ENCODE measurements at places on chromosomes 5 and 9.
A peak's percentile ranks its signal among the peaks of the same experiment; 100 is the strongest.

DNA sequence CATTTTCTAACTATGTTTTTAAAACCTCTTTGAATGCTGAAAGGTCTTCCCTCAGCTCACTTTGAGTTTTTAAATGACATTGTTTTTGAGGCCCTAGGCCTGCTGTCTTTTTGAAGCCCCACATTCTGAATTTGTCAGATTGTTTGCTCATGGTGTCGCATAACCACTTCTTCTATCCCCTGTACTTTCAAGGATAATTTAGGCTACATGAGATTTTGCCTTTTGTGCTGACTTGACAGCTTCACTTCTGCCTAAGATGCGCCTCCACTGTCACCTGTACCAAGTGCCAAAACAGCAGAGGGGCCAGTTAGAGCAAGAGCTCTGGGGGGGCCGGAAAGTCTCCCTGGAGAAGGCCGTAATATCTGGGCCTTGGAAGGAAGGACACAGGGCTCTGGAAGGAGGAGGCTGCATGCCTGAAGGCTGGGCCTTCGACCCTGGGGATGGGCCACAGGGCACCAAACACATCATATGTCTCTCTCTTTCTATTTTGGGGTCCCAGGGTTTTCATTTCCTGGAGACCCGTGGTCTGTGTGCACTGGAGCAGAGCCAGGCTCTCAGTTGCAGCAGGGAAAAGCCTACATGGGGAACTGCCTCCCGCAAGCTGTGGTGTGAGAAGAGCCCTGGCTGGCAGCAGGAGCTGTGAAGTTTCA, 49.1 kb downstream of the NDST1 start:
- DNase-seq, result no peak

GRCh38 chr5:73292816-73293459, 119.9 kb downstream of the TMEM174 start:
- no peak for DNase-seq

GRCh38 chr9:89224633-89225032, 46.0 kb upstream of the SHC3 start:
- no peak for DNase-seq

GRCh38 chr5:57754616-57755015, 272.0 kb upstream of the ACTBL2 start:
- DNase-seq, result no peak

DNA sequence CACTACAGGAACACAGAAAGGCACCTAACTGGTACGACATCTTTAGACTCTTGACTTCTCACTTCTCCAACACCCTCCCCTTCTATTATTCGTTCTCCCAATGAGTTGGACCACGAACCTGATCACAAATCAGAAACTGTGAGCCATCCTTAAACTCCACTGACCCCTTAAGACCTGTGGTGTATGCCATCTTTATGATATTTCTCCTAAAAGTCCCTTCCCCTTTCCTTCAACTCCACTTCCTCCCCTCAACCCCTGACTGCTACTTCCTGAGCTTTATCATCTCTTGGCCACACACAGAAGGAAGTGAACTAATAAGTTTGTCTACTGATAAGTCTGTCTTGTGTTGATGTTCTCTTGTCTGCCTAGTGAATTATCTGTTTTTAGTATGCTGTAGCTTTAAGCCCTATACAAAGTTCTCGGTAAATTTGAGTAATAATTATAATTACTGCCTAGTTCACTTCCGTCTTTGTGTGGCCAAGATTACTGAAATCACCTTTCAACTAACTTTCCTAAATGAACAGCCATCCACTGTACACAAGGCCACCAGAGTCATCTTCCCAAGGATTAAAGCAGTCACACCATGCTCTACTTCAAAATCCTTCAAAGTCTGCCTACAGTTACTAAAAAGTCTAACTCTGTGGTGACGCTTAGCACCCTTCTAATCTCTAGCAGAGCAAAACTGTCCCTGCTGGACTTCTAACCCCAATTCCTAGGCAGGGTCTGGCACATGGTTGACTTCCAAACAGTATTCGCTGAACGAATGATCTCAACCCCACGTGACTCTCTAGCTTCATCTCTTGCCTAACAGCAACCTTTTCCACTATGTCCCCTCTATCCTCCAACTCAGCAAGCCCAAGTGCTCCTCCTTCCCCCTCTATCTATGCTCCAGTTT, 23.2 kb downstream of the ELOVL7 start:
- DNase-seq, result no peak

DNA sequence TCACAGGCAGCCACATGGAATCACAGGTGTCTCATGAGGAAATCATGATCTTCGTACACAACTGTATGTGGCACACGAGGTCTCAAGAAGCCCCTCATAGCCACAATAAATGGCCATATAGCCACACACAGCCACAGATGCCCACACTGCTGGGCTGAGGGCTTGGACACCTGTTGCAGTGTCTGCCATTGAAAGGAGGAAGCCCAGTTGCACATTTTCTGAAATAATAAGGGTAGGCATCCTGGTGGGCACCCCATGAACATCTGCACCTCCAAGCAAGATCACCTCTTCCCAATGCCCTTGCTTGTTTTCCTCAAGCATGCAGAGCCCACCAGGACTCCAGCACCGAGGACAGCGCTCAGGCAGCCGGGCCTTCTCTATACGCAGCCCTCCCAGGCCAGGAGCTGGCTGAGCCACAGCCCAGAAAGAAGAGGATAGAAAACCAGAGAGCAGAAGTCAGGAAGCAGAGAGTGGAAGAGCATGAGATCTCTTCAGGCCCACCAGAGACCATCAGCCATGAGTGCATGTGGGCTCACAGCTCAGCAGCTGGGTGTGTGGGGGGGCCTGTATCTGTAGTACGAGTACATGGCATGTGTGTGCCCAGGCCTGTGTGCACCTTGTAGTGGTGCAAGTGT, 1.0 kb upstream of the ACSL6 start:
- DNase-seq, result no peak

DNA sequence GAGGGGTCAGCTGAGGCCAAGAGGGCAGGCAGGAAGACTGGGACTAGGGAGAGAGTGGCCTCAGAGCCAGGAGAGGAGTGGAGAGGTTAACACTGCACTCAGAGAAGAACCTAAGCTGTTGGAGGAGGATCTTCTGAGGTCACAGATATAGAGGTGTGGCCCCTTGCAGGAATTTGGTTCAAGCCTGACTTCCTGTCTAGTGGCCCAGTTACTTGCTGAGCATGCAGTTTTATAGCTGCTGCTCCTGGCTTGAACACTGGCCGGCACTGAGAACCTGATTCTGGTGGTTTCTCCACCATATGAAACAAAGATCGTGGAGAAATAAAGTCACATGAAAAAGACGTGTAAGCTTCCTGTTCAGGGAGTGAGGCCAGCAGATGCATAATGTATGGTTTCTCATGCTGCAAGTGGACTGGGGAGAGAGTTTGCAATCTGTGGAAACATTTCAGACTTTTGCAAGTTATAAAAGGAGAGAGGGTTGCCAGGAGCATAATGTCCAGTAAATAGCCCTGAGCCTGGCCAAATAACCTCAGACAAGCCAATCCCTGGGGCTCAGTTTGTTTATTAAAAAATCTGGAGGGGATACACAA, 82.6 kb downstream of the GALNT10 start:
- no peak for DNase-seq

DNA sequence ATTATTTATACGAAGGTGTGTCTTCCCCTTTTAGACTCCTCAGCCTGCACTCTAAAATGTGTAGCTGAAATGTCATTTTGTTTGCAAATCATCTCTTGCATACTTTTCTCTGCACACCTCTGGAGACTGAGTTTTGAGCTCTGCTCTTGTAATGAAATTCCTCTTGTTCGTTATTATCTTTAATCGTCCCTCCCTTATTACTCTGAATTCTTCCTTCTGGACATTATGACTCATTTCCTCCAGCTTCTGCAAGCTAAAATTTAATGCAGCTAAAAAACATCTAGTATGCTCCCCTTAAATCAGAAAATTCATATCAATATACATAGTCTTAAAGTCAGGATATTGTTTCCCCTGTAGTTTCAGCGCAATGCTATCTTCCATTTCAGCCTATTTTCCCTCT, 13.5 kb downstream of the ISL1 start:
- no peak for DNase-seq

GRCh38 chr9:93585695-93586094, 9.3 kb downstream of the PHF2 start:
- no peak for DNase-seq

DNA sequence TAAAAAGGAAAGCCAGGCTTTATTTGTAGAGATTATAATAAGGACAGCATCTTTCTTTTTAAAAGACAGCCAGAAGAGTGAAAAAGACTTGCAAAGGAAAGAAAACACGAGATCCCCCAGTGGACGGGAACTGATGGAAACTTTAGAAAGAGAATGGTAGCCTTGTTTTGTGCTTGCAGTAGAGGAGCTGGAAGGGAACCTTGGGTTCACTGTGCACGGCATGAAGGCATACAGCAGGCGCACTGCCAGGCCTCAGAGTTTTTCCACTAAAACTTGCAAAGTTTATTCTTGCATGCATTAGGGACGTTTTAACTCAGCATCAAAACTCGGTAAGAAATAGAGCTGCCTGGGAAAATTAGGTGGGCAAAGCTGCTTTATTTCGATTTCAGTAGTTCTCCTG, 248.6 kb downstream of the IRX1 start:
- DNase-seq, result no peak

DNA sequence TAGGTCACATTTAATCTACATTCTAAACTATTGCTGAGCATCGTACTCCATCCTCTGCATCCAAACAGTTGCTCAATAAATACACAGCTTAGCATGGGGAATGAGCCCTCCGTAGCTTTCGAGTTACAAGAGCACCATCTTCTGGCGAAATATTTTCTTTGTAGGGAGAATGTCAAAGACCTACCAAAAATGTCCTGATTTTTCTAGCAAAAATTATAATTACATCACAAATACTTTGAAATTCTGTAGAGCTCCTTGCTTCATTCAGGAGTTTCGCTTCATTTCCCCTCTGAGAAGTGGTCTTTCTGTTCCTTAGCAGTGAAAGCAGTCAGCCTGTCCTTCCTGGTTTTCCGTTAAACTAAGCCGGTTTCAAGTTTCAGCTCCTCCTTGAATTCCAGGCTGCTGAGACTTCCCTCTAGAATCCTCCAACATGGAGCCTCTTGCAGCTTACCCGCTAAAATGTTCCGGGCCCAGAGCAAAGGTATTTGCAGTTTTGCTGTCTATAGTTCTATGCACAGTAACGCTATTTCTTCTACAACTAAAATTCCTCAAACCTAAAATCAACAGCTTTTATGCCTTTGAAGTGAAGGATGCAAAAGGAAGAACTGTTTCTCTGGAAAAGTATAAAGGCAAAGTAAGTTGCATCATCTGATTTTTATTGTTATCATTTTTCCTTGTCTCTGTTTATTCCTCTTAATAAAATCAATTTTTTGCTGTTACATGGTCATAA, at the start of gene GPX8:
Gene GPX8 (plus strand): TSS at position 409 of the 730 bp plus-strand sequence. CDS start 22 bp downstream, at position 431.
- DNase-seq, result peak; percentile 58

DNA sequence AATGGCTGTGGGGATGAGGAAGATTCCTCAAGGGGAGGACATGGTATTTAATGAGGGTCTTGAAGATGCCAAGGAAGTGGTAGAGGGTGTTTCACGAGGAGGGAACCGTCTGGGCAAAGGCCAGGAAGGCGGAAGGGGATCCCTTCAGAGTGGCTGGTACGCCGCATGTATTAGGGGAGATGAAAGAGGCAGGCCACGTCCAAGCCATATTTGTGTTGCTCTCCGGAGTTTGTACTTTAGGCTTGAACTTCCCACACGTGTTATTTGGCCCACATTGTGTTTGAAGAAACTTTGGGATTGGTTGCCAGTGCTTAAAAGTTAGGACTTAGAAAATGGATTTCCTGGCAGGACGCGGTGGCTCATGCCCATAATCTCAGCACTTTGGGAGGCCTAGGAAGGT, 1.2 kb downstream of the FXN start:
- DNase-seq, result no peak

DNA sequence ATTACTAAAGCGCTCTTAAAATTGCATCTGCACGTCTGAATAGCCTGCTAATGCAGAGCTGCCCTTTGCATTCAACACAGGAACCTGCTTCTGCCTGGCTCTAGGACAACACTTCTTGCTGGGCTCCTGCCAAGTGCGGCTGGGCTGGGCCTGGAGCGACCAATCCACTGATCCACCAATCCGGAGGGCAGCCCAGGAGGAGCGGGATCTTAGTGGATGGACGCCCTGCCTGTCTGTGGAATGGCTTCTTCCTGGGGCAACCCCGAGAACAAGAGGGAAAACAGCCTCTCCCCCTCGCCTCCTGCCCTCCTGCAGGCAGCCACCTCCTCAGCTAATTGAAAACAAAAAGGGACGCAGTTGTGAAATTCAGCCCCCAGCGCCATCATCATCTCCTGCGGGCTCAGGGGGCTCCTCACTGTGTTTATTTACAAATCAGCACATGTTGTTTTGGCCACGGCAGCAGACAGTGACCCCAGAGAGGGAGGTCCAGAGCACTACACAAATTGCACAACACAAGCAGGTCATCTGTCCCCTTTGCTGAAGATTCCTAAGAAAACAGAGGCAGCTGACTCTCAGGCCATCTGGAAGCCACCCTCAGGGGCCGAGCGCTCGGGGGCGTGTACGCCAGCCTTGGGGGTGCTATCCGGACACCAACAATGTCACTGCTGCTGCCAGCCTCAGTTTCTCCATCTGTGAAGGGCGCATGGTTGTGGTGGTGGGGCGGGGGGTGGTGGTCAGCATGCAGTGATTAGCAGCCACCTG, 57.3 kb downstream of the GADD45G start:
- peak; percentile 97 for DNase-seq

DNA sequence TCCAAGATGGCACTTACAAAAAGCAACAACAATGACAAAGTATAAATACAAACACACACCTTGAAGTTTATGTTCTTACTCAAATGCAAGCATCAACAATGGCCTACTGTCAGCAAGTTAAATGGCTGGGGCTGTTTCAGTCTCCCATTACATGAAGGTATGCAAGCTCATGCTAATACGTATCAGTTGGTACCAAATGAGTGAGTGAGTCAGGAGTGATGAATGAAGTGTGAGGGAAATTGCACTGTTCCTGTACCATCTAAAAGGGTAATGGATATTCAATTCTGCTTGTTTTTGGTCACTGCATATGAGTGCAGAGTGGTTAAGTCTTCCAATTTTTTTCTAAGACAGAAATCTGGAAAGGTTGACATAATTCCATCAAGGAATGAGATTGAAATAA, 964.9 kb downstream of the MAT2B start:
- DNase-seq, result no peak

DNA sequence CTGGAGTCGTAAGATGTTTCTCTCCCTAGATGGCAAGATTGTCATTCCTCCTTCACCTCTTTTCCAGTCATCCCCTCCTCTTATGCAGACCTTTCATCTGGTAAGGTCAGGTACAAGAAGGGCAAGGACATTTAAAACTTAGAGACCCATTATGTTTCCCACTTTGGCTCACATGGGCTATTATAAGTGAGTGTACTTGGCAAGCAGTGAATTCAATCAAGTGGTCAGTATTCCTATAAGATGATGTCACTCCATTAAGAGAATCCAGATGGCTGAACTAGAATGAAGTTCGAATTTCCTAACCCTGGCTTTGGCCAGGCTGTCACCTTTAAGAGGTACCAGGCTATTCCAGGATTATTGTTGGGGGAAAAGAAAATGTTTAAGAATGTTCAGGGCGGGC, 32.2 kb downstream of the ZNF131 start:
- no peak for DNase-seq

GRCh38 chr5:38208782-38209378, 49.5 kb upstream of the EGFLAM start:
- peak; percentile 27 for DNase-seq

- no peak for DNase-seq
These were observed 567.0 kb downstream of the BNC2 start for GRCh38 chr9:16303506-16303905.

- DNase-seq, result no peak
These were observed 50.5 kb downstream of the GALNT10 start for GRCh38 chr5:154241021-154241420.

GRCh38 chr5:1321576-1321975, 23.3 kb downstream of the CLPTM1L start:
- no peak for DNase-seq

GRCh38 chr9:81529556-81530193, 159.7 kb downstream of the TLE1 start:
- DNase-seq, result peak; percentile 16

- DNase-seq, result no peak
These were observed 32.5 kb upstream of the OR2K2 start for GRCh38 chr9:111362526-111362925.
